ENCODE measurements at places on chromosomes 1 and 21. TPM values are rescaled to one million over a fixed set of nuclear protein-coding genes. Genes with fewer than 3 reads are reported as not detected.

The SPRR1B gene
- total RNA-seq: not detected

The C1orf87 gene
- total RNA-seq: not detected

The NLRP3 gene
- total RNA-seq: 3.8 TPM

The CFHR1 gene
- total RNA-seq: not detected

GRCh38 chr1:98044071-98044697, 123.3 kb upstream of the DPYD start:
- no peak for DNase-seq

DNA sequence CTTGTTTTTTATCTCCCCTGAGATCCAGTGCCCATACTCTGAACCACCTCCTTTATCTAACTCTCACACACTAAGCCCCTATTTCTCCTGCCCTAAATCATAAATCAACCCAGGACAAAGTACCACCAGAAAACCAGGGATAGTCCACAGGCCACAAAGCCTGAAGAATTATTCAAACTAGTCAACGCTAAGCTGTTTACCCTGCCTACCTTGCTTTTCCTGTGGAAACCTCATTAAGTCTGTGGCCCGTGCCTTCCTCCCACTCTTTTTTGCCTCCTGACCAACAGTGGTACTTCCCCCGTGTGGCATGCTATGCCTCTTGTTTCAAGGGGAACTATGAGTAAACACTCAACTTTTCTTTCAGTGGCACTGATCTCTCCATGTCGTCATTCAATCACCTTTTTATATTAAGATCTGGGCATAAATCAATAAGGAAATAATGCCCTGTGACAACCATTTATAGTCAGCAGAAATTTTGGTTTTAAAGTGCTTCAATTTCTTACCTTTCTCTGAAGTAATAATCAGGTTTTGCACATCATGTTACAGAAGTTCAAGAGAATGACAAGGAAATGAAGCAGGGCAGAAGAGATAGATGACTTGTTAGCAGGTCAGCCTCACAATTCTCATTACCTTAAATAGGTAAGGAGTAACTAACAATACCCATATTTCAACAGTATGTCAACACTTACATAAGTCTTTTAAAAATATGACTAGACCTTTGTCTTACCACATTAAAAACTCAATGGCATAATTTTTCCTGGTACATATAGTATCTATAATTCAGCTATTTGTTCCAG, 32.1 kb downstream of the EYA3 start:
- DNase-seq: no peak

DNA sequence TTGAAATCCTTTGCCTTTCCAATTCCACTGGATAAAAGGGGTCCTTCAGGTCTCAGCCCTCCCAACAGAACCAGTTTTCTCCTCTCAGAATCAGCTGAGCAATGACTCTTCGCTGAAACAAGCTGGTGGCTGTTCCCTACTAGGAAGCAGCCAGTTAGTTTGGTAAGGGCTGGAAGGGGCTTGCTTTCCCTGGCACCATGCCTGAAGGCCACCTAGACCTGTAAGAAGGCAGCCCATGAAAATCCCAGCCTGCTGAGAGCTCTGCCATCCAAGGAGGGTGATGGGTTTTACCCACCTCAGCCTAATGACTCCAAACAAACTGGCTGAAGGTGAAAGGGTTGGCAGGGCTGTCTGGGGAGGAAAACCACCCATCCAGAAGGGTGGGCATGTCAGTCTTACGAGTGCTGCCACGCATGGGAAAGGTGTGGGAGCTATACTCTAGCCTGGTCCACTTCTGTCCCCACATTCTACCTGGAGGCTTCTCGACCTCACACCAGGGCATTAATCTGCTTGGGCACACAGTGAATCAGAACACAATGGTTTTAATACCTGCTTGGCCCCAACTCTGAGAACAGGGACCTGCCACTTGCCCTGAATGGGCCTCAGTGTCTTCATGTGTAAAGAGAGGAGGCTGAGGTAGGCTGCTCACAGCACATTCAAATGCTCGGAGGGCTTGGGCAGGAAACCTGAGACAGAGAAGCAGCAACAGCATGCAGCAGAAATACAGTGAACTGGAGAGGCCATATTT, 53.0 kb downstream of the CD46 start:
- DNase-seq: no peak
